Memory B cell (primary cell): ENCODE measurements at places on chromosomes 2 and 18.

DNA sequence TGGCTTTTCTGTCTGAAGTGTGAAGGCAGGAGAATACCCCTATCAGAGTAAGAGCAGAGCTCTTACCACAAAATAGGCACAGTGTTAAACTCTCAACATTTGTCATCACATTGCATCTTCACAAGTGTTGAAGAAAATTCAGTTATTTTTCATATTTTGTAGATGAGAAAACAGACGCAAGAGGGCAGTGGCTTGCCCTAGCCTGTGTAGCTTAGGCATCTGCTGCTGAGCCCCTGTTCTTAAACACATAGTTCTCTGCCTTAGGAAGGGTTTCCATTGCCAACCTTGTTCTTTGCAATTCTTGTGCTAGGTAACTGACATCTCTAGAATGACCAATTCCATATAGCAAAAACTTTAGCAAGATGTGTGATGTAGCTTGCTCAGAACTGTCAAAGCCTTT is 112.7 kb upstream of the RMDN2 start:
- DNase-seq: no peak

GRCh38 chr18:26710470-26711096 is 154.9 kb downstream of the AQP4 start:
- DNase-seq: no peak

- no peak for DNase-seq
These were observed 145.1 kb upstream of the ITGB6 start for GRCh38 chr2:160345071-160345764.

DNA sequence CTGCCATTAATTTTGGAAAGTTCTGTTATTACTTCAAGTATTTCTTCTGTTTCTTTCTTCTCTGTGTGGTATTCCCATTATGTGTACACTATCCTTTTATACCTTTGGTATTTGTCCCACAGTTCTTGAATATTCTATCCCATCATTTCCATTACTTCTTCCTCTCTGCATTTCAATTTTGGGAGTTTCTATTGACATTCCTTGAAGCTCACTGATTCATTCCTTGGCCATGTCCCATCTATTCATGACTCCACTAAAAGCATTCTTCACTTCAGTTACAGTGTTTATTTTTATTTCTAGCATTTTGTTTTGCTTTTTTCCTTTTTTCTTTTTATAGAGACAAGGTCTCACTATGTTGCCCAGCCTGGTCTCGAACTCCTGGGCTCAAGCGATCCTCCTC is 30.3 kb downstream of the PROC start:
- DNase-seq: no peak

- no peak for DNase-seq
These were observed 109.1 kb downstream of the CPO start for GRCh38 chr2:207048416-207048815.

GRCh38 chr18:35808796-35809195 is 163.7 kb upstream of the RMP24 start:
- no peak for DNase-seq

DNA sequence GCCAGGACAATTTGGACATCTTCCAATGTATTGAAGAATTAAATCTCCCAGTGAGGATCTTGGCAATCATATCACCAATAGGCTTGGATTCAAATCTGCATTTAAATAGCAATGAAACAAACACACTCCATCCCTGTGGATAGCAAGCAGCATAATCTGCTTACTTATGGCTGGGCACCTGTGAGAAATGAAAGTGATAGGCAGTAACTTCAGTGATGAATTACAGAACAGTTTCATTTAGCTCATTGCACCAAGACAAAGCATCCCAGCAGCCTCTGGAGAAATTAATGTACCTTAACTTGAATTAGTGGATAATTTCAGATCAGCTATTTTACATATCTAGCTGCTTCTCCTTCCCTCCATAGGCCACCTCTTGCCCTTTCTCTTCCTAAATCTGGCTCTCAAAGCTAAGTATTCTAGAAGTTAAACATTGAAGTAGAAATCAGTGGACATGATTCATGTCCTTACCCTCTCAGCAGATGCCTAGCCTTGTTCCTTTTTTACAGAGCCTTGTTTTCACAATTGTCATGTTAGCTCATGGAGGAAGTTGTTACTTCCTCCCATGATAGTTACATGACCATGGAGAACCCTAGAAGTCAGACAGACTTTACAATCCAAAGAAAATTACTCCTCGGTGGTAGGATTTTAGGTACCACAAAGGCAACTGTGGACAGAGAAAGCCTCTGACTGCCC is 88.5 kb upstream of the TACR1 start:
- DNase-seq: no peak

GRCh38 chr2:51528156-51528555 is 496.2 kb upstream of the NRXN1 start:
- no peak for DNase-seq

DNA sequence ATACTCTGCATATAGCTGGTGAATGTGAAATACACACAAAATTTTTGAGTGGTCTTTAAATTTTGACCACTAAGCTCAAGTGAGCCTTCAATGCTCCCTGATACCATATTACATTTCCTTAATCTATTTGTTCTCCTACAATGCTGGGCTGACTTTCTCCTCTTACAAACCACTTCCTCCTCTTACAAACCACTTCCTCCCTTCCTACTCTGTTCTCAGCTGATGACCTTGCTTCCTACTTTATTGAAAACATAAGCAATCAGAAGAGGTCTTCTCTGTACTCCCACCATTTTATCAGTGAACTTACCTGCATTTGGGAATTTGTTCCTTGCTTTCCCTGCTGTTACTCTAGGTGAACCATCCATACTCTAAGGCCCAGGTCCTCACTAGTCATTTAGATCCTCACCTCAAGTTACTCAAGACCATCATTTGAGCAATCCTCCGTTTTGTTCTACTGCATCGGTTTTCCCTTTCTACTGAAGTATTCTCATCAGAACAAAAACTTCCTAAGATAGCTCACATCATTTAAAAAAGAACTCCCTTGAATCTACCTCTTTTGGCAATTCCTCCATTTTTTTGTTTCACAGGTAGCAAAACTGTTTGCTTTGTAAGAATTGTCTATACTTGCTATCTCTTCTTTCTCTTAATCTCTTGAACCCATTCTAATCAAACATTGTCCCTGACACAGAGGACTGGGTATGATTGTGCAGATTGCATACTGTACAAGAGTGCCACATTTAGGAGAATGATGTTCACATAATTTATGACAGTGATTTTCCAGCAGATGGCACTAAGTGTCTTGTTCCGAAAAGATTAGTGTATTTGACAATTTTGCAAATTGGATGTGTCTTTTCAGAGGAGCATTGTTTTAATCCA is 96.5 kb downstream of the EPB41L5 start:
- no peak for DNase-seq

- DNase-seq: no peak
These were observed 34.4 kb downstream of the MEIS1 start for GRCh38 chr2:66469214-66469902.
